Activated CD8-positive, alpha-beta memory T cell treated with anti-CD3 and anti-CD28 coated beads for 36 hours (primary cell): ENCODE measurements at places on chromosomes 6 and 20. TPM values are rescaled to one million over a fixed set of nuclear protein-coding genes. Genes with fewer than 3 reads are reported as not detected.

OXT gene
- total RNA-seq = 0.46 TPM

RAET1E gene
- not detected for total RNA-seq

LKAAEAR1 gene
- not detected for total RNA-seq

MYB gene
- 29.1 TPM for total RNA-seq

DNAH8 gene
- total RNA-seq = 0.04 TPM

MUCL3 gene
- total RNA-seq = not detected
